Inflammatory macrophage treated with lipopolysaccharide for 4 hours (primary cell): ENCODE measurements at places on chromosomes 5 and 9.

- DNase-seq = peak; percentile 71
These were observed 25.8 kb upstream of the HMCN2 start for GRCh38 chr9:130239741-130240241.

DNA sequence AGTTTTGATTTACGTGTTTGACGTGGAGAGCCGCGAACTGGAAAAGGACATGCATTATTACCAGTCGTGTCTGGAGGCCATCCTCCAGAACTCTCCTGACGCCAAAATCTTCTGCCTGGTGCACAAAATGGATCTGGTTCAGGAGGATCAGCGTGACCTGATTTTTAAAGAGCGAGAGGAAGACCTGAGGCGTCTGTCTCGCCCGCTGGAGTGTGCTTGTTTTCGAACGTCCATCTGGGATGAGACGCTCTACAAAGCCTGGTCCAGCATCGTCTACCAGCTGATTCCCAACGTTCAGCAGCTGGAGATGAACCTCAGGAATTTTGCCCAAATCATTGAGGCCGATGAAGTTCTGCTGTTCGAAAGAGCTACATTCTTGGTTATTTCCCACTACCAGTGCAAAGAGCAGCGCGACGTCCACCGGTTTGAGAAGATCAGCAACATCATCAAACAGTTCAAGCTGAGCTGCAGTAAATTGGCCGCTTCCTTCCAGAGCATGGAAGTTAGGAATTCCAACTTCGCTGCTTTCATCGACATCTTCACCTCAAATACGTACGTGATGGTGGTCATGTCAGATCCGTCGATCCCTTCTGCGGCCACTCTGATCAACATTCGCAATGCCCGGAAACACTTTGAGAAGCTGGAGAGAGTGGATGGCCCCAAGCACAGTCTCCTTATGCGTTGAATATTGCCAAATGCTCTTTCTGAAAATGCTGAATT is 850 bp downstream of the RRAGA start:
- peak; percentile 12 for DNase-seq

DNA sequence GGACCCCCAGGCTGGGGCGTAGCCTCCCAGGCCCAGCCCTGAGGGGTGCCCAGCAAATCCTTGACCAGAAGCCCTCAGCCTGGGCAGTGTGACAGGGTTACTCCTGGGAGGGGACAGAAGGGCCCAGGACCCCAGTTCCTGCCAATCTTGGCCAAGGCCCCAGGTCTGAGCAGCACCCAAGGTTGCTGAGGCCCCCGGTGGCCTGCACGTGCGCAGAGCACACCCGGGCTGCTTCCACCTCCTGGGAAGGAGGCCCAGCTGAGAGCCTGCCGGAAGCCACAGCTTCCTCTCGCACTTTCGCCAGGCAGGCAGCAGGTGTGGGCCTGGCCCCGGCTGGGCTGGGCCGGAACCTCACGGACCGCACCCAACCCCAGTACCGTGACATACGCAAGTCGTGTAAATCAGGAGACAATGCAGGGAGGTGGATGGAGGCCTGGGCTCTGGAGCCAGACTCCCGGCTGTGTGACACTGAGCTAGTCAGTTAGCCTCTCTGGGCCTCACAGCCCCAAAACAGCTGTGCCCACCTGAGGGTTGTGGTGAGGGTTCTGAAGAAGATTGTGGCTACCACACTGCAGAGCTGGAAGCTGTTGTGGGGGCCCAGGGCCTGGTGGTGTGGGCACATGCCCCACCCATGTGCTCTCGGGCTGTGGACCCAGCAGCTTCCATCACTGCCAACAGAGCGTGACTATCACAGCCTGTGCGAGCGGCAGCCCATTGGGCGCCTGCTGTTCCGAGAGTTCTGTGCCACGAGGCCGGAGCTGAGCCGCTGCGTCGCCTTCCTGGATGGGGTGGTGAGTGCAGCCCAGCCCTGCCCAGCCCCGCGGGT is 5.1 kb downstream of the GRK6 start:
- peak; percentile 33 for DNase-seq

DNA sequence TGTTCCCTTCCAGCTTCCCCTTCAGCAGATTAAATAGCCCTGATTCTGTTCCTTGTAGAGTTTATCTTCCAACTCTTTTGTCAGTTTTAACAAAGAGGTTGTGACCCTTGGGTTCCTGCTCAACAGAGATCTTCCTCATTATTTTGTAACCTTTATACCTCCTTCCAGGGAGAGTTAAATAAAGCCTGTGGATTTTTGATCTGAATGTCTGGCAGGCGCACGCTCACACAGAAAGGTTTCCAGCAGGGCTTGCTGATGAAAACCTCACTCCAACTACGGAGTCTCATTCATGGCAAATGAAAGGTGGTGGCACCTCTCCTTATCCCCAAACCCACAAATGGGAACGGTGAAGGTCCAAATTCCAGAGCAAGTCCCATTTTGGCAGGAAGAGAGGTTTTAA is 129.0 kb downstream of the SREK1 start:
- no peak for DNase-seq

DNA sequence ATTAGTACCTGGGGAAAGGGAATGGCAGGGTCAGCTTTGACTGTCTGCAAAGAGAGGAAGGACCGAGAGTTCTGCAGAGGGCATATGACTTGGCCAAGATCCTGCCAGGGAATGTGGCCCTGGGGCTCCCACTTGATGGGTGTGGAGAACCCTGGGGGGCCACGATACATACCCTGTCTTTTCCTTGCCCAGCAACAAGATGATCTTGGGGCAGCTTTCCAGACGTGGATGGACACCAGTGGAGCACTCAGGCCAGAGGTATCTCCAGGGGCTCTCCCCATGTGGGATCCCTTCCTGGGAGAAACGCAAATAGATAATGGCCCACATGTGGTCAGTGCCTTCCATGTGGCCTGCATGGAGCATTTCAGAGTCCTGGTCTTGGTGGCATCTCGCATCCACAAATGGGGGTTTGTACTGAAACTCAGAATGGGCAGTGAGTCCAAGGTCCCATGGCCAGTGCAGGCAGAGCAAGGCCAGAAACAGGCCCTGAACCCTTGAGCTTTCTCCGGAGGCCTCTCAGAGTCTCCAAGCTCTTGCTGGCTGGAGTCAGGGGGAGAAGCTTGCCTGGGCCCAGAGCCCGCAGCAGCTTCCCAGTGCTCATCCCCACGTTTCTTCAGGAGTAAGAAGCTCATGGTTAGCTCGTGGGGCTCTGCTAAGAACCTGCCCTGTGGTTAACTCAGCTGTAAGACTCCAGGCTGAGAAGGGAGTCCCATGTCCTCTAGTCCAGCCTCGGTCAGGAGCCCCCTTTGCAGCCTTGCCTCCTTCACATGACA is 18.3 kb upstream of the ORM1 start:
- DNase-seq = no peak

GRCh38 chr5:28014779-28015178 is 976.4 kb upstream of the CDH9 start:
- no peak for DNase-seq

DNA sequence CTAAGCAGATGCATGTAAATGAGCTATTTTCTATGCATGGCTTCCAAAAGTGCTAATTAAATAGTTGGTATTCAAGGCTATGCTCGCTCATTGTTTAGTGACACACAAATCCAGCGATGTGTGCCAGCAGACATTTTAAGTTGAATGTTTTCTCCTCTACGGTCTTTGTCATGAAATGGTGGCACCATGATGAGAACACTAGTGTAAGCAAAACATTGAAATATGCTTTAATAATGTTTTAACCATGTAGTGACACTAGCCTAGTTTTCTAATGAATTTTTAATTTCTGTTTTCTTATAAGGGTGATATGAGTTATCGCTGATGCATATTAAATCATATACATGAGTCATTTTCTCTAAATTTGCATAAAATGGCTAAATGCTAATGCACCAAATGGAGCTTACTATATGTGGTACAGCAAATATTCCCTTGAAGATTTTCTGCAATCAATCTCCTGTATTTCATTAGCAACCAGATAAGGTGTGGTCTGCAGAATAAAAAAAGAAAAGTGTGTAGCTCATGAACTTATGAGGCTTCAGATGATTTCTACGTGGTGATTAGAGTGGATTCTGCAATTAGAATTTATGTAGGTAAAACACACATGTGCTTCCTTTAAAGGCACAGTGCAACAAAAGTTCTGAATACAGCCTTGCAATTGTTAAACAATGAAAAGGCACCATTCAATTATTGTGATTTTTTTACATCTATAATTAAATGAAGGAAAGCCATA is 226.6 kb downstream of the MEF2C start:
- DNase-seq = no peak

- no peak for DNase-seq
These were observed 105.1 kb upstream of the TNPO1 start for GRCh38 chr5:72711351-72711750.

DNA sequence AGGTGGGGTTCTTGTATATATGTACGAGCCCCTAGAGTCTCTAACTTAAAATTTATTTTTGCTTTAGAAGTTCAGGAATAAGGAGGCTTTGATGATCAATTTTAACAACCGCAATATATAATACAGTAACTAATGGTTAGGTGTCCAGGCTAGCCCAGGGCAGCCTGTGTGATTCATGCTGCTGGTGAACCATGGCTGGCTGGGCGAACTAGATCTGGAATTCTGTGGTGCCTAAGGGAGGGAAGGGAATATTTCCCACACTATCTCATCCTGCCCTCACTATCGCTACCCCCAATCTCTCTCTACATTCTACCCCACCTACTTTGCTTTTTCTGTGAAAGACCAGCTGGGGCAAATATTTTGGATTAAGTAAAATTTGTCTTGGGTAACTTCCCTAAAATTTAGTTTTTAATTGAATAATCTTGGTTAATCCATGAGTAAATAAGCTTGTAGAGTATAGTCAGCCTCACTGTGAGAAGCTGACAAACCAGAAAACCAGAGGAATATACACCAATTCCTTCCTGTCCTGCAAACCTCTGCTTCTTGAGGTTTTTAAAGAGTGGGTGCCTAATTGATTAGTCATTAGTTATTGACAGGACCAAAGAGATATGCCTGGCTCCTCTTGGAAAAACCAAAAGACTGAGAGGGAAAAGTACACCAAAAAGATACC is 115.1 kb upstream of the CCDC152 start:
- DNase-seq = no peak
